Stimulated activated CD8-positive, alpha-beta memory T cell treated with anti-CD3 and anti-CD28 coated beads, Interleukin-15, amount 100 ng/mL, for 4 hours (primary cell): ENCODE measurements at places on chromosomes 1 and 21.
A peak's percentile ranks its signal among the peaks of the same experiment; 100 is the strongest.

- no peak for DNase-seq
These were observed 149.3 kb downstream of the TGFB2 start for GRCh38 chr1:218494449-218494852.

GRCh38 chr1:220241072-220241663 lies 31.1 kb downstream of the RAB3GAP2 start:
- DNase-seq, result no peak

- DNase-seq, result no peak
These were observed 99.1 kb downstream of the BEND5 start for GRCh38 chr1:48677306-48678287.

GRCh38 chr1:110464340-110464739 lies 13.4 kb downstream of the PROK1 start:
- DNase-seq, result no peak

DNA sequence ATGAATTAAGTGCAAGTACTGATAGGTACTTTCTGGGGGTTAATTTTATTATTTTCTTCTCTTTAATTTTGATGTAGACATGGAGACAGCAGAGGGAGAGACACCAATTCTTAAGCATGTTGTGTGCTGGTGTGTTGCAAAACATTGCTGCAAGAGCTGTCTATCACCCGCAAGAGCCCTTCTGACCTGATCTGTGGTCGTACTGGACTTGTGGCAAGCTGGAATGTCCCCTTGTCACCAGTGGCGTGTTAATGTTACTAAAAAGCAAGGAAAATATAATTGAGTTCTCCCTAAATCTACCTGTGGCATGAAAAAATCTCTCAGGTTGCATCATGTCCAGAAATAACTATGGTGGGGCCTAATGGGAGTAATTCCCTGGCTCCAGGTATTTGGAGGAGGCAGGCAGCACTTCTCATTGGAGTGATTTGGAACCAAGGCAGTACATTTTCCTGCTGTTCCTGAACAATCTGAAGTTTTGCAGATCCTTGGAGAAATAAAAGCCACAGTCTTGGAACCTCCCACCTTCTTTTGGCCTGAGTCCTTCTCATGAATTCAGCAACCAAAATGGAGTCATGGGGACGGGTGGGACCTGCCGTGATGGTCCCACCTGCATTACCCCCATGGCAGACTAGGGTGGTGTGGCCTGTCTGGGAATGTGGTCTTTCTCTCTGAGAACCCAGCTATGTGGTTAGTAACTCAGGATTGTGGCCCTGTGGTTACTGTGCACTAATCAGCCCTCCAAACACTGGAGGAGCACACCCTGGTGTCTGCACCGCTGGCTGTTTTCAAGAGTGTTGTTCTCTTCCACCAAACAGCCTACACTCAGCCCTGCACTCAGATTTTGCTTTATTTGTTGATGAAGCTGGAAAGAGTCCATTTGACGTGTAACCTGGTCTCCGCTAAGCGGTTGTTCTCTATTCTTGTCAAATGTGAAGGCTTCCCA lies 57.4 kb downstream of the GALNT2 start:
- DNase-seq, result no peak

GRCh38 chr1:13828454-13829151 lies 128.6 kb downstream of the PRDM2 start:
- DNase-seq, result no peak

DNA sequence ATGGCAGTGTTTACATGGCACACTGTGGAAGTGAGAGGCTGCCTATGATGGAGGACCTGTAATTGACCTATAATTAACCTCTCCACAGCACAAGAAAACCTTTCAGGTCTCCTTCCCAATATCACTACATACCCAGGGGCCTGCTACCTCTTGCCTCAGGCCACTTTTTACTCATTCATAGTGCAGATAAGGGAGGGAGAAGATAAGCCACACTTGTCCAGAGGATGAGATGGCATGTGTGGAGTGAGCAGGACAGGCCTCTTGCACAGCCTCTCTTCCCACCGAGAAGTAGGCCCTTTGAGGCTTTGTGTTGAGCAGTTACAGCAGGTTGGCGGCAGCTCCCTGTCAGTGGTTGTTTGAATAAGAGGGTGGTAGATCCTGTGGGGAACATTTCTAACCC lies 31.1 kb upstream of the IKBKE start:
- DNase-seq, result no peak

DNA sequence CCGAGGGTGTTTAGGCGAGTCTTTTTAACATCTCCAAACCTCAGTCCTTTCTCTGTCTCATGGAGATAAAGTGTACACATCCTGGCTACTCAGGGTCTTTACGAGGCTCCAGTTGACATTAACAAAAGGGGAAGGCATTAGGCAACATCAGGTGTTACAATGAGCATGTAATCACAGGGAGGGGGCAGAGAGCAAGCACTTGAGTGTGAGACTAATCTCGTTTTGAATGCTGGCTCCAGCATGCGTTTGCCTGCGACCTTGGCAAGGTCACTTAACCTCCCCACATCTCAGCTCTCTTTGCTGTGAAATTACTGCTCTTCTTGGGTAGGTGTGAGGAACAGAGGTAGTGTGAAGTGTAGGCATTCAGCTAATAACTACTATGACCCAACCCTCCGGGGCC lies 3.1 kb downstream of the TNNT2 start:
- no peak for DNase-seq

DNA sequence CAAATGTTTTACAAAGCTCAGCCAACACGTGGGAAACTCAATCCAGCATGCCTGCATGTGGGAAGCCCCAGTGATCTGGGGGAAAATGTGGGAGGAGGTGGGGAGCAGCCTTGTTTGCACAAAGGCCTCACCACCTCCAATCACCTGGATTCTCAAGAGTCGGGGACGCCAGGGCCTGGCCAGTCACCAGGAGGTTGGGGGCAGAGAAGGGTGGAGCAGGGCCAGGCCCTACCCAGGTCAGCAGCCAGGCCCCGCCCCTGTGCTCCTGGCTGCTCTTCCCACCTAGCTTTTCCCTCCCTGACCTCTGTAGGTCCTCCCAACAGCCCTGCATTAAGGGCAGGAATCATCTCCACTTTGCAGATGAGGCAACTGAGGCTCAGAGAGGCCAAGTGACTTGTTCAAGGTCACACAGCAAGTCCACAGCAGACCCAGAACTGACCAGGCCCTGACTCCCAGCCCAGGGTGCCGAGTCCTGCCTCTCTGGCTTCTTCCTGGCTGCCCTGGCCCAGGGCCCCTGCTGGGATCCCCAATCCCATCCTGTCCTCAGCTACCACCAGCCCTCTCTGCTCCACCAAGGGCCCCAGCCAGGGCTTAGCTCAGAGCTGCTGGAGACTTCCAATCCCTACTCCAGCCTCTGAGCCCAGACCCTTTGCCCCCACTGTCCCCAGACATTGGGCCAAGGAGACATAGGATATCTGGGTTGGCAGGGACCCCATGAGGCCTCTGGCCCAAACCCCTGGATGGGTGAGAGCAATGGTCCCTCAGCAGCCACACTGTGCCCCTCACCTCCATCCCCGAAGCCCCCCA lies 508.6 kb downstream of the PTPRU start:
- no peak for DNase-seq

DNA sequence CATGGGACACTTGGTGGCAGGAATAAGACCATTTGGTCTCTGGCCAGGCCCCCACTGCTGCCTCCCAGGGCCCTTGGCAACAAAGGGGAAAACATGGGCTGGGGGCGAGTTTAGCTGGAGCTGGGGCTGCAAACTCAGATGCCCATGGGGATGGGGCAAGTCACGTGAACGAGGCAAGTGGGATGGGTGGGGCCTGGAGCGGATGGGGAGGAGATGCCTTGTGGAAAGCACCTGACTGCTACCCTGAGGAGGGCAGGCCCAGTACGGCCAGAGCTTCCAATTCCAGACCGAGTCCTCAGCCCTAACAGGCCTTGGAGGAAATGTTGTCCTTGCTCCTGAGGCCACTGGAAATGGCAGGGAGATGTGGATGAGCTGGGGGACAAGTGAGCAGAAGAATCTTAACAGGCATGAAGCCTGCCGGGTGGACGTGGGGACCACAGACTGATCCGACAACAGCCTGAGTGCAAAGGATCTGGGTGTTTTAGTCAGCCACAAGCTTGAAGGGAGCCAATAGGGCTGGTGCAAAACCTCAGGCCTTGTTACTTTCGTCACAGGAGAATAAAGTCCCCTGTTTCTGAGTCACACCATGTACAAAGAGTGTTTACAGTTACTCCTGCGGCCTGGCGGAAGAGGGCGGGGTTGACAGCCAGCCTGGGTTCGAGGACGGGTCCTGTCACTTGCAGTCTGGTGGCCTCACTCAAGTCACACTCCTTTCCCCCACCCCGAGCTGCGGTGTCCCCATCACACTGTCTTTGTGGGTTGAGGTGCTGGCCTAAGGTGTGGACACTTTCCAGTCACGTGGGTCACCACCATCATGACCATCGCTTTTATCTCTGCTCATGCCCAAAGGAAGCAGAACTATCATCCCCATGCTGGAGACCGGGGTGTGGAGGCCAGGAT lies 19.1 kb downstream of the RUNX3 start:
- peak; percentile 71 for DNase-seq

GRCh38 chr1:203428981-203429599 lies 46.5 kb upstream of the PRELP start:
- DNase-seq, result no peak
